ENCODE measurements at places on chromosomes 7 and 10. TPM values are rescaled to one million over a fixed set of nuclear protein-coding genes. Genes with fewer than 3 reads are reported as not detected.

VAX1 gene
- not detected for total RNA-seq

CLRN3 gene
- total RNA-seq, result not detected

SLC29A4 gene
- total RNA-seq, result 0.64 TPM

GRCh38 chr10:49649936-49650723 is 29.3 kb upstream of the C10orf53 start:
- H3K27me3 ChIP-seq, result peaks cover 55% of the 10 kb centered on the region
- no peaks in the 10 kb centered on the region for H3K4me1 ChIP-seq
- DNase-seq, result no peak
- no peaks in the 10 kb centered on the region for H3K36me3 ChIP-seq

- H3K27ac ChIP-seq, result no peak overlapping the region
- no peak for DNase-seq
- no peak overlapping the region for H3K4me3 ChIP-seq
- peaks cover 27% of the 10 kb centered on the region for H3K4me1 ChIP-seq
- no peaks in the 10 kb centered on the region for H3K36me3 ChIP-seq
These were observed 37.8 kb downstream of the GOLGA7B start for GRCh38 chr10:97887399-97887798.

- no peaks in the 10 kb centered on the region for H3K36me3 ChIP-seq
- no peak overlapping the region for H3K4me3 ChIP-seq
- H3K27ac ChIP-seq, result no peak overlapping the region
- H3K27me3 ChIP-seq, result peaks cover 10% of the 10 kb centered on the region
These were observed 19.6 kb upstream of the GPNMB start for GRCh38 chr7:23226844-23227450.

GRCh38 chr10:78657163-78657861 is 411.5 kb upstream of the ZMIZ1 start:
- DNase-seq, result peak; percentile 33
- no peak overlapping the region for H3K4me3 ChIP-seq
- H3K4me1 ChIP-seq, result no peaks in the 10 kb centered on the region
- H3K36me3 ChIP-seq, result no peaks in the 10 kb centered on the region
- no peak overlapping the region for H3K27ac ChIP-seq
- peaks cover 14% of the 10 kb centered on the region for H3K27me3 ChIP-seq

DNA sequence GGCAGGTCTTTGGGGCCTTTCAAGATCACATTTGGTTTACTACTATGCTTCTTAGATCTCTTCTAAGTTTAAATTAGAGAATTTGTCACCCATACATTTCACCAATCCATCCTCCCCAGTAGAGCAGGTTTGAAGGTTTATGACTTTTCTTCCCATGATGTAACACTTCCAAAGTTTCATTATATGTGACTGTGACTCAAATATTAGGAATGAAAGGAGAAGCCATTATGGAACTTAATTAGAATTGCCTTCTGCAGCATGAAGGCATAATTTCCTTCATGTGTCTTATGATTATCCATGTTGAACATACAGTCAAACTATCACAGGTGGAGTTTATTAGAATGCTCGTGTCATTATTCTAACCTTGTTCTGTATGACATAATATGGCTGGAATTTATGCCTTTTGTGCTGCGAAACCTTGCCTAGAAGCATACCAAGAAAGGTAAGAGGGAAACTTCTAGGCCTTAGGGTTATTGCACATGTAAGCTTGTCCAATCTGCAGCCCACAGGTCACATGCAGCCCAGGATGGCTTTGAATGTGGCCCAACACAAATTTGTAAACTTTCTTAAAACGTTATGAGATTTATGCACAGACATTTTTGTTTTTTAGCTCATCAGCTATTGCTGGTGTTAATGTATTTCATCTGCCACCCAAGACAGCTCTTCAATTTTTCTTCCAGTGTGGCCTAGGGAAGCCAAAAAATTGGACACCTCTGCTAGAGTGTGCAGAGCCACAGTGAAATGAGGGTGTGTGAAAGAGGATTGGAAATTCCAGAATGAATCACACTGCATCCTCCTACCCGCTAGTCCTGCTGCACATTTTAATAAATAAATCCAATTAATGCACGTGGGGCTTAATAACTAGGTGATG is 133.6 kb downstream of the TMEM26 start:
- H3K27me3 ChIP-seq, result peaks cover 1% of the 10 kb centered on the region
- H3K4me1 ChIP-seq, result peaks cover 5% of the 10 kb centered on the region
- no peak overlapping the region for H3K4me3 ChIP-seq

- no peaks in the 10 kb centered on the region for H3K36me3 ChIP-seq
- no peak overlapping the region for H3K27ac ChIP-seq
- DNase-seq, result peak; percentile 77
- peaks cover 12% of the 10 kb centered on the region for H3K27me3 ChIP-seq
- no peak overlapping the region for H3K4me3 ChIP-seq
These were observed 16.1 kb upstream of the LAMB4 start for GRCh38 chr7:108146070-108146842.

GRCh38 chr7:87926581-87927461 is 7.2 kb upstream of the ADAM22 start:
- no peak for DNase-seq
- no peak overlapping the region for H3K27ac ChIP-seq
- H3K4me3 ChIP-seq, result no peak overlapping the region
- peaks cover 12% of the 10 kb centered on the region for H3K27me3 ChIP-seq
- no peaks in the 10 kb centered on the region for H3K36me3 ChIP-seq

- no peak overlapping the region for H3K4me3 ChIP-seq
- H3K27ac ChIP-seq, result no peak overlapping the region
- peaks cover 3% of the 10 kb centered on the region for H3K4me1 ChIP-seq
- H3K36me3 ChIP-seq, result no peaks in the 10 kb centered on the region
These were observed 926.2 kb downstream of the KCNMA1 start for GRCh38 chr10:76711222-76711997.

GRCh38 chr7:157830331-157830730 is 493.5 kb downstream of the DNAJB6 start:
- H3K27ac ChIP-seq, result no peak overlapping the region
- no peaks in the 10 kb centered on the region for H3K36me3 ChIP-seq
- no peaks in the 10 kb centered on the region for H3K27me3 ChIP-seq
- H3K4me3 ChIP-seq, result no peak overlapping the region
- H3K4me1 ChIP-seq, result no peaks in the 10 kb centered on the region
- DNase-seq, result no peak

- peak overlapping the region; percentile 78 for H3K27ac ChIP-seq
- peak; percentile 57 for DNase-seq
These were observed 35.1 kb downstream of the CH25H start for GRCh38 chr10:89171996-89172395.

- H3K27me3 ChIP-seq, result peaks cover 9% of the 10 kb centered on the region
- H3K36me3 ChIP-seq, result no peaks in the 10 kb centered on the region
- H3K4me1 ChIP-seq, result peaks cover 5% of the 10 kb centered on the region
- H3K4me3 ChIP-seq, result no peak overlapping the region
- H3K27ac ChIP-seq, result no peak overlapping the region
- no peak for DNase-seq
These were observed 116.1 kb upstream of the PARD3 start for GRCh38 chr10:34931216-34931615.

- H3K4me1 ChIP-seq, result no peaks in the 10 kb centered on the region
- no peak overlapping the region for H3K27ac ChIP-seq
- H3K4me3 ChIP-seq, result no peak overlapping the region
These were observed 33.9 kb downstream of the PTER start for GRCh38 chr10:16470747-16471146.

DNA sequence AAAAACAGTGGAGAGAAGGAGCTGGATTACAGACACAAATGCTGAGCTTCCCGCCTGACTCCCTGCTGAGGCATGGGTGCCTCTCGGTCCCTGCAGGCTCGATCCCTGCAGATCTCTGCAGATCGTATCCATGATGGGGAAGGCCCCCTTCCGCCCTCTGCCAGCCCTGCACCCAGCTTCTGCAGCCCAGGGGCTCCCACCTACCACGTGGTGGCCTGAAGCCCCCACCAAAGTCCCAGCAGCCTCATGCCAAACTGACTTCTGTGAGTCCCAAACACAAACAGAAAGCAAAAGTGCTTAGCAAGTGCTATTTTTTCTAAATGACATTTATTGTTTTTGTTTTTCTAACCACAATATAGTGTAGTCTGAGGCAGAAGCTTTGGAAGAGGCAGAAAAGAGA is 127.1 kb upstream of the CHST15 start:
- no peaks in the 10 kb centered on the region for H3K36me3 ChIP-seq
- DNase-seq, result no peak

GRCh38 chr10:23408330-23408976 is 30.4 kb upstream of the OTUD1 start:
- no peaks in the 10 kb centered on the region for H3K36me3 ChIP-seq
- H3K27ac ChIP-seq, result no peak overlapping the region
- peak; percentile 45 for DNase-seq
- H3K4me3 ChIP-seq, result no peak overlapping the region
- H3K27me3 ChIP-seq, result peaks cover 8% of the 10 kb centered on the region

DNA sequence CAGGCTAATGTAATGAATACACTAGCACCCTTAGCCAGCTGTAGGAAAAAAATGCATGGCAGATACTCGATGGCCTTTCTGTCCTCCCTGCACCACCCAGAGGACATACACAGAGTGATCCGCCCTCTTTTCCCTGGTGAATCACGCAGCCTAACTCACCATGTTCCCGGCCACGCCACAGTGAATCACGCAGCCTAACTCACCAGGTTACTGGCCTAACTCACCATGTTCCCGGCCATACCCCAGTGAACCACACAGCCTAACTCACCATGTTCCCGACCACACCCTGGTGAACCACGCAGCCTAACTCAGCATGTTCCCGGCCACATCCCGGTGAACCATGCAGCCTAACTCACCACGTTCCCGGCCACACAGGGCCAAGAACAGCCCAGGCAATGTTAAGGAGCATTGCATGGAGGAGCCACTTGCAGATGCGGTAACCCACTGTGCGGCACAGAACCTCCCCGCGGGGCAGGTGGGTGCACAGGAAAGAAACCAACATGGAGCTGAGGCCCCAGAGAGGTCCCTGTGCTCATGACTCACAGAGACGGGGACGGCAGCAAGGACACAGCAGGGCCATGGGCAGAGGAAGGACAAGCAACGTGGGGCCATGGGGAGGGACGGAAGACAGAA is 508.5 kb downstream of the DNAJB6 start:
- H3K4me3 ChIP-seq, result no peak overlapping the region
- no peaks in the 10 kb centered on the region for H3K4me1 ChIP-seq
- DNase-seq, result no peak
- H3K27ac ChIP-seq, result no peak overlapping the region

GRCh38 chr10:126716366-126716765 is 45.9 kb upstream of the C10orf90 start:
- no peak overlapping the region for H3K4me3 ChIP-seq
- peaks cover 5% of the 10 kb centered on the region for H3K27me3 ChIP-seq
- H3K27ac ChIP-seq, result no peak overlapping the region
- no peak for DNase-seq

DNA sequence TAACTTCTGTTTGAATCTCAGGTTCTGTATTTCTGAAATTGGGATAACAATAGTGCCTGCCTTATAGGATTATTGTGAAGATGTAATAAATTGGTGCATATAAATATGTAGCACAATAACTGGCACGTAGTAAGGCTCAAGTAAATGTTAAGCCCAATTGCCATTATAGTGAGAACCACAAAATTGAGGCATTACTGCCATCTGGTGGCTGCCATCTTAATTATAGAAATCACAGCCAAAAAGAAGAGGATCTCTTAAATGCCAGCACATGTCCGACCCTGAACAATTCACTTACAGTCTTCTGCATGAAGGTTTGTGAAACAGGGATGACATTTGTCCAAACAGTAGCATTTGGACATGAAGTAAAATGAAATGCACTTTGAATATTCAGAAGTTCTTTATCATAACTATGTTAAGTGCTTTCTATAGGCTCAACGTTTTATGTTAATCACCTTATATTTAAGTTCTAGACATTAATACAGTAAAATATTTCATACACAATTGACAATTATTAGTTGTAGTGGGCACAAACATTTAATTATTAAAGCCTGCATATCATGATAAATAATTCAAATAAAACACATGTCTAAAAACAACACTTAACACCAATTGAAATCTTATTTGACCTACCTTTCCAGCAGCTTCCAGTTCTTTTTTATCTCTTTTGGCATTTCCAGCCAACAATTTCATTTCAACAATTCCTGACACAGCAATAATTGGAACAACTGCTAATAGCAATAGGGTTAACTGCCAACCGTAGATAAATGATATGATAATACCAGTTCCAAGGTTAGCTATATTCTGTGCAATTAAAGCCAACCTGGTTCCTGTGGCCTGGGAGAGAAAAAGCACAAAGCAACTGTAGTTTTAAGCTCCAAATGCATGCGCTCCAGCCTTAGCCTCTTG is 58.5 kb downstream of the ABCB4 start:
- no peaks in the 10 kb centered on the region for H3K36me3 ChIP-seq
- H3K4me1 ChIP-seq, result peaks cover 28% of the 10 kb centered on the region
- no peak overlapping the region for H3K4me3 ChIP-seq
- H3K27ac ChIP-seq, result no peak overlapping the region
- peak; percentile 69 for DNase-seq

DNA sequence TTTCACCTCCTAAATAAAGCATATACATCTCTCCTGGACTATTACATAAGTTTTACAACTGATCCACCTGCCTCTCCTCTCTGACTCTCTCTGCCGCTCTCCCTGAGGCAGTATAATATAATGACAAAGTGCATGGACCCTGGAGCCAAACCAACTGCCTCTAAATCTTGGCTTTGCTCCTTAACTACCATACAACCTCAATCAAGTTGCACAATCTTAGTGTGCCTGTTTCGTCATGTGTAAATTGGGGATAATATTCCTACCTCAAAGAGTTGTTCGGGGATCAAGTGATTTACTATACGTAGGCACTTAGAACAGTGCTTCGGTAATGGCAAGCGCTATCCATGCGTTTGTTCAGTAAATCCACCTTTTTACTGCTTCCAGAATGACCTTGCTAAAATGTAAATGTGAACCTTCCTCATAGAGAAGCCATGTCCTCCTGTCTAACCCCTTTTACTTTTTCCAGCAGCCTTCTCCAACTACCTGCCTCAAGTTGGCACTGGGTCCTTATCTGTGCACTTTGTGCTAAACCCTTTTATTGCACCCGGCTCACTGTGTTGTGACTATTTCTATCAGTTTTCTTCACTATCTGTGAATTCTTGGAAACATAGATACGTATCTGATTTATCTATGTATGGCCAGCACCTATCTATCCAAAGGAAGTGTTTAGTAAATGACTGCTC is 30.6 kb upstream of the DLD start:
- H3K27me3 ChIP-seq, result peaks cover 8% of the 10 kb centered on the region
- peaks cover 22% of the 10 kb centered on the region for H3K4me1 ChIP-seq
- H3K4me3 ChIP-seq, result no peak overlapping the region
- H3K27ac ChIP-seq, result no peak overlapping the region
- no peak for DNase-seq
- H3K36me3 ChIP-seq, result no peaks in the 10 kb centered on the region

Measured in HFFc6 (cell line).